ENCODE measurements at places on chromosomes 5 and 9.

DNA sequence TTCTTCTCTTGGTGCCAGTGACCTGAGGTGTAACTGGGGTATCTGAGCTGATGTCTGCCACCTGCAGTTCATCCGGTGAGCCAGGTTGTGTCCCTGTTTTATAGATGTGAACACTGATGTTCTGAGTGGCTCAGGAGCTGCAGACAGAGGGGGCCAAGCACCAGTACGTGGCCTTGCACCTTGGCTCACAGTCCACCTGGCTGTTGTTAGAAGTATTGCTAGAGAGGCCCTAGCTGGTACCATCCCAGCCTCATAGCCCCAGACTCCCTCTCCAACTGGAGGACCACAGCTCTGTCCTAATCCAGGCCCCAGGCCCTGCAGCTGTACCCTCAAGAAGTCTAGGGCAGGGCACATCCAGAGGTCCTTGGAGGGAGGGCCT lies 16.2 kb downstream of the PHF2 start:
- DNase-seq: no peak

- peak; percentile 18 for DNase-seq
Observed at GRCh38 chr5:118439831-118440230, 548.5 kb downstream of the DTWD2 start.

- no peak for DNase-seq
Observed at GRCh38 chr9:26535151-26535550, 357.5 kb downstream of the CAAP1 start.

GRCh38 chr5:98827161-98827560 lies 53.7 kb downstream of the RGMB start:
- DNase-seq: peak; percentile 71
